Prostate gland (tissue), 2 donors: ENCODE measurements at places on chromosomes 16 and 17. TPM values are rescaled to one million over a fixed set of nuclear protein-coding genes. Genes with fewer than 3 reads are reported as not detected.

GRCh38 chr17:73359987-73360410 lies 48.2 kb upstream of the CDC42EP4 start:
- peak overlapping the region; percentile 76 for H3K27ac ChIP-seq
- no peaks in the 10 kb centered on the region for H3K36me3 ChIP-seq
- H3K27me3 ChIP-seq: no peaks in the 10 kb centered on the region
- H3K4me1 ChIP-seq: peaks cover 18% of the 10 kb centered on the region
- no peak overlapping the region for H3K4me3 ChIP-seq
- DNase-seq: peak; percentile 96

The SPDYE4 gene
- total RNA-seq: not detected

The KRT31 gene
- total RNA-seq: not detected

The MILR1 gene
- 0.77 TPM for total RNA-seq

The OSGIN1 gene
- 9.4 TPM for total RNA-seq

GRCh38 chr16:77166726-77167125 lies 24.3 kb upstream of the MON1B start:
- H3K4me3 ChIP-seq: no peak overlapping the region
- H3K4me1 ChIP-seq: no peaks in the 10 kb centered on the region
- no peak overlapping the region for H3K27ac ChIP-seq
- H3K27me3 ChIP-seq: no peaks in the 10 kb centered on the region
- no peaks in the 10 kb centered on the region for H3K36me3 ChIP-seq

The SRCIN1 gene
- 4.8 TPM for total RNA-seq

The MSLN gene
- 7.3 TPM for total RNA-seq

The CCNF gene
- total RNA-seq: 7.3 TPM
